ENCODE measurements at places on chromosomes 3 and 15.
A peak's percentile ranks its signal among the peaks of the same experiment; 100 is the strongest.

DNA sequence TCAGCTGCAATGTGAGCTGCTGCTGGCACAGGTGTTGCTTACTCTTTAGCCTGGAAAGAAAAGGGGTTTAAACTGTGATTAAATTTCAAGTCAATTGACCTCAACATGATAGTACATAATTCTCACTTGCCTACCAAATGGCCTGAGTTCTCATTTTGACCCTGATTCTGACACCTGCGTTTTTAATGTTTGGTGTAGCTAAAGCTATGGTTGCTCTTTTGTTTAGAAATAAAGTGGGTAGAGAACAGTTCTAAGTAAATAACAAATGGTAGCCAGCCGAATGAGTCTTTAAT lies 100.8 kb upstream of the SOX2 start:
- no peak for DNase-seq

GRCh38 chr3:72426618-72427397 lies 421.4 kb downstream of the SHQ1 start:
- DNase-seq, result no peak

DNA sequence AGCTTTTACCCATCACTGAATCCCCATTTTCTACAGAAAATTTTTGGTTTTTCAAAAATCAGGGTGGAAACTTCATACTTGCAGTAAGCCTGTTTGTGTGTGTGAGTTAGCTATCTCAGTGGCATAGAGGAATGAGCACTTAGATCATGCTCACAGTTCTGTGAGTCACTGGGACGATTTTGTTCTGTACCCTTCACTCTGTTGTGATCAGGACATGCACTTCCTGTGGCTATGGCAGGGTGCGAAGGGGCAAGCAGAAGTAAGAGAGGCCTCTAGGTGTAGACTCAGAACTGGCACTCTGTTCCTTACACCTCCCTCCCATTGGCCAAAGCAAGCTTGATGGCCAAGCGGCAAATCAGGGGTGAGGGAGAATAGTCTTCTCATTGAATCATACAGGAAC lies 11.6 kb downstream of the NIPA2 start:
- DNase-seq, result no peak

GRCh38 chr3:164465172-164465571 lies 613.1 kb downstream of the SI start:
- no peak for DNase-seq

DNA sequence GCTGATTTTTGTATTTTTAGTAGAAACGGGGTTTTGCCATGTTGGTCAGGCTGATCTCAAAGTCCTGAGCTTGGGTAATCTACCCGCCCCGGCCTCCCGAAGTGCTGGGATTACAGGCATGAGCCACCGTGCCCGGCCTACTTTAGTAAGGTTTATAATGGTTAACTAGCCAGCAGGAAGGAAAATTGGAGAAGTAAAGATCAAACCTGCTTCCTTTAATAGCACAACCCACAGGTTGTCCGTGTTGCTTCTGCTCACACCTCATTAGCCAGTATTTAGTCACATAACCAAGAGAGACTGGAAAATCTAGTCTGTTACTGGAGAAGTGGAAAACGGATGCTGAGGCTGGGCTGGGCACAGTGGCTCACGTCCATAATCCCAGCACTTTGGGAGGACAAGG lies 51.9 kb upstream of the TBL1XR1 start:
- no peak for DNase-seq

DNA sequence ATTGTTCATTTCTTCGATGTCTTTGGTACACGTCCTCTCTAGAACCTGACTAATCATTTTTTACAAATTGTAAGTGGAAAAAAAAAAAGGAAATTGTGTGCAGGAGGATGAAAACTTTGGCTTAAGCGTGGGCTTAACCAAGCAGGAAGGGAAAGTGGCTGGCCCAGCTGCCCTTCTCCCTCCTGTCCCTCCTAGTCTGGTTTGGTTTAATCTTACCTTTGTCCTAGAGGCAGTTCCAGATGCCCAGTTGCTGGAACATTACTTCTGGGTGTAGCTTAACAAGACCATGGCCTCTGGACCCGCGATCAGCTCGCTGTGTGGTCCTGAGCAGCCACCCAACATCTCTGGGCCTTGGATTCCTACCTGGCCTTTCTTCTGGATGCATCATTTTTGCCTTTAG lies 15.4 kb downstream of the PAQR5 start:
- no peak for DNase-seq

DNA sequence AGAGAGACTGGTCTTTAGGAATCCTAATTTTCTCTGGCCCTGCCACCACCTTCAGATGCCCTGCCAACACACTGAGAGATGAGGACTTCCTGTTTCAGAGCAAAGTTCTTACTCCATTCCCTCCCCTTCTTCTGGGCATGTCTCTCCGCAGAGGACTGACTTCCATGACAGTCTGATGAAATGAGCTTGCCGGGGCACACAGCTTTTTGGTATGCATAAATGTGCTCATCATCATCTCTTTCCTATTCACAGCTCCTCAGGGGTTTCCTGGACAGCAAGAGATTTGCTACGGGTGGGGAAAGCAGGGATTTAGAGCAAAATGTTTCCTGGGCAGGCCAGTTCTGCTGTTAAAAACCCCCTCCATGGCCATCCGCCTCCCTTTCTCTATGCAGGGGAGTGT lies 27.6 kb upstream of the SEMA6D start:
- DNase-seq, result no peak

DNA sequence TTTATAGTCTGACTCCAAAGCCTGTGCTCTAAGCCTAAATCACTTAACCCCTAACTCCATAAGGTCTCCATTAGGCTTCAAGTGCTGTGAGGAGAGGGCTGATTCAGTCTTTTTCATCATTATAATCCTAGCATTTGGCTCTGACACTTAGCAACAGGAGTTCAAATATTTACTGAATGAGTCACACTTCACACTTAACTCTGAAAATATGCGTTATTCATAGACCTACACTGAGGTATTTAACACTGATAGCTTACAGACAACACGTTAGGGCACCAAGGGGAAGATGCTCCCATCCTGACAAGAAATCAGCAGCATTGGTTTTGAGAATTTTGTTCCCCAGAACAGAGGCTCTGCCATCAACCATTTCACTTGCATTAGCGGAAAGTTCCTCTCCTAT lies 53.5 kb downstream of the MSL2 start:
- peak; percentile 54 for DNase-seq

DNA sequence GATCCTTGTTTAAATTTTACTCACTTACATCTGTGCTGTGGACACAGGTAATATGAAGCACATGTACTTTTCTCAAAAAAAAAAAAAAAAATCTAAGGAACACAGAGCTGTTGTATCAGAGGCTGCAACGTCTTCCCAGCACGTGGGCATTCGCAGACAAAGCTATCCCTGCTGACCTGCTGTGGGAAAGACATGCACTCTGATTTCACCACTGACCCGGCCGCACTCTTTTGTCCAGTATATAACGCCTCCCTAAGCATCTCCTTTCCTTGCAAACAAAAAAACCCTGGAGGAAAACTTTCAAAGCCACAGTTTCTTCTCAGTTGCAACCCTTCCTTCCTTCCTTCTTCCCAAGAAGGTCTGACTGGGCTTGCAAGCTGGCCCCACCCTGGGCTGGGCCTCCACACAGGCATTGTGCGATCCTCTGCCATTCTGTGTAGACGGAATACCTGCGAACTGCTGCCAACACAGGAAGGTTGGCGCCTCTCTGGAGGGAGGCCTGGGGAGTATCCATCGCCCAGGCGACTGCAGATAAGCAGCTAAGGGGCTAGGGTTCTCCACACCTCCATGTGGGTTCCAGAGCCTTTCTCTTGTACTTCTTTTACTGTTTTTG lies 50.8 kb downstream of the SLC12A8 start:
- DNase-seq, result no peak

DNA sequence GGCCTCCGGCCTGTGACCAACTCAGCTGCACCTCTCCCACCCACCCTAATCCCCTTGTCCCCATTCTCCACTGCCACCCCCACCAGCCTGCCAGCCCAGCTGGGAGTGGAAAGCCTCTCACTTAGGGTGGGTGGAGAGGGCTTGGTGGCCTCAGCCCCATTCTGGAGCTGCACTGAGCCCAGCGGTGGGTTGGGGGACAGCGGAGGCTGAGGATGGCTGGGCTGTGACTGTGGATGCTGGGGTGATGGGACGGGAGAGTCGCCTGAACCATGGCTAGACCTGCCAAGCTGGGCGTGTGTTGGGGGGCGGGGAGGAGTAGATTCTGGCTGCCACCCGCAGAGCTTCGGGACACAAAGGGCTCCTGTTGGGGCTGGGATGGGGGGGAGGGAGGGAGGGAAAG lies 1.8 kb downstream of the CLCN2 start:
- no peak for DNase-seq

DNA sequence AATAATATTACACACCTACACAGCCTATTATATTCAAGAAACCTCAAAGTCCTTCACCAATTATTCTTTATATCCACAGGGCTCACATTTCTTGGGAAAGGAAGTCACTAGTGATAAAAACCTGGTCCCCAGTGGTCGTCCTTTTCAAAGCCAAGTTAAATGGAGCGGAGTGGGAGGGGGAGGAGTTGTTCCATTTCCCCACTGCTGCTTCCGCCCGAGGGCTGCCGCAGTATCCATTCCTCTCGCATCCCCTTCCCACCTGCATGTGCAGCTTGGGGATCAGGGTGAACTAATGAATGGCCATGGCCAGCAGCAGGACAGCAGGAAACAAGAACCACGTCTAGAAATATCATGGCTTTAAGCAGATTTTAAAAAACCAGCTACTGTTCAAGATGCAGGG lies 76.4 kb upstream of the SEMA6D start:
- no peak for DNase-seq

DNA sequence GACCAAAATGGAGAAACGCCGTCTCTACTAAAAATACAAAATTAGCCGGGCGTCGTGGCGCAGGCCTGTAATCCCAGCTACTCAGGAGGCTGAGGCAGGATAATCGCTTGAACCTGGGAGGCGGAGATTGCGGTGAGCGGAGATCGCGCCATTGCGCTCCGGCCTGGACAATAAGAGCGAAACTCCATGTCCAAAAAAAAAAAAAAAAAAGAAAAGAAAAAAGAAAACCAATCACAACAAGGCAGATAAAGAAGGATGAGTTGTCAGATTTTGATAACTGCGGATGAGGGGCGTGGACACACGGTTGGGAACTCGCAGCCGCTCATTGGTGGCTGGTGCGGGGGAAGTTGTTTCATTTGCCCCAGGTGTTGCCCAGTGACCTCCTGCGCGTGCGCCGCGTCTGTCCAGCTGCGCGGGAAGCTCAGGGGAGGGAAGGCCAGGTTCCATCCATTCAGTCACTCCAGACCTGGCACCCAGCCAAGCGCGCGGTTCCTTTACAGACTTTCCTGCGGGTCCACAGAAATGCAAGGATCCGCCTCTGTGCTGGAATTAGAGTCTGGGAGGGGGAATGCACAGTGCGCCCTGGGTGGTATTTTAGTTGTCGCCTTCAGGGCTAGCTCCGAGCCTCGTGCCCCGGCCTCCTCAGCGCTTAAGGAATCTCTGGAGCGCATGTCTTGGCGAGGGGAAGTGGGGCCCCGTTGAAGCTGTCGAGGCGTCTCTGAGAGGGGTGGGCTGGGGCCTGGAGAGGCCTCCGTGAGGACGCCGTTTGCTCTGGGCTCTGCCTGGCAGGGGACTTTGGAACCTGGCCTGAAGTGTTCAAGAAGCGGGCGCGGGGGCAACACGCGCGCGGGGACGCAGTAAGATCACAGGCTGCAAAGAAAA lies 708 bp upstream of the GCHFR start:
- DNase-seq, result peak; percentile 68

DNA sequence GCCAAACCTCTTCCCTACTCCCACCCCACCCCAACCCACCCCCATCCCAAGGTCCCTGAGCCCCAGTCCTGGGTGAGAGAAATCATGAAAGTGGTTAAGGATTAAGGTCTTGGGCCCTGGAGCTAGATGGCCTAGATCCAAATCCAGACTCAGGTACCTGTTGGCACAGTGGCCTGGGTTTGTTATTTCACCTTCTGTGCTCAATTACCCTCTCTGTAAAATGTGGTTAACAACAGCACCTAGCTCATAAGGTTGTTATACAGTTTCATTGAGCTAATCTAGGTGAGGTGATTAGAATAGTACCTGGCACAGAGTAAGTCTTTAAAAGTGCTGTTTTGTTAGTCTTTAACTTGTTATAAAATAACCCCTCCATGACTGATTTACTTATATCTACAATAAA lies 6.4 kb upstream of the SNUPN start:
- no peak for DNase-seq

DNA sequence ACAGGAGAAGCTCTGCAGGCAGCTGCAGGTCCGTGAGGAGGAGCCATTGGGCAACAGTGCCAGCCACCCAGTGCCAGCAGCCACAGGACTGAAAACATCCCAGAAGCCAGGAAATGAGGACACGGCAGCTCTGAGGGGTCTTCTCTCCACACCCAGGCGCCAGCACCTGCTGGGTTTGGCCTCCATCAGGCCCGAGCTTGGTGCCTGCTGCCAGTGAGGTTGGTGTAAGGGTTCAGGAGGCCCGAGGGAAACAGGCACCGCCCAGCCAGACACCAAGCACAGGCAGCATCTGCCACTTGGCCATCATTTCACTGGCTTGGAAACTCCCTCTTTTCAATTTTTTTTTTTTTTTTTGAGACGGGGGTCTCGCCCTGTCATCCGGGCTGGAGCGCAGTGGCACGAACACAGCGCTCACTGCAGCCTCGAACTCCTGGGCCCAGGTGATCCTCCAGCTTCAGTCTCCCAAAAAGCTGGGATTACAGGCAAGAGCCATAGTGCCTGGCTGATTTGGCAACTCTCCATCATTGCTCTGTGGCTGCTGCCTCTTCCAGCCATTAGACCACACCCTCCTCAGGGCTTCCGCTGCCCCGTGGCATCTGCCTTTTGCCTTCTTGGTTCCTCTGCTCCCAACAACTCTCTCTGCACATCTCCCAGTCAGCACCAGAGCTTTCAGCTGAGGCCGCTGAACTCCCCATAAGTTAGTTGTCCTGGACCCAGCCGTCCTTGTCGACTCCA lies 1.5 kb upstream of the ITIH3 start:
- no peak for DNase-seq

- no peak for DNase-seq
Observed at GRCh38 chr3:170962411-170962810, 54.0 kb upstream of the EIF5A2 start.

DNA sequence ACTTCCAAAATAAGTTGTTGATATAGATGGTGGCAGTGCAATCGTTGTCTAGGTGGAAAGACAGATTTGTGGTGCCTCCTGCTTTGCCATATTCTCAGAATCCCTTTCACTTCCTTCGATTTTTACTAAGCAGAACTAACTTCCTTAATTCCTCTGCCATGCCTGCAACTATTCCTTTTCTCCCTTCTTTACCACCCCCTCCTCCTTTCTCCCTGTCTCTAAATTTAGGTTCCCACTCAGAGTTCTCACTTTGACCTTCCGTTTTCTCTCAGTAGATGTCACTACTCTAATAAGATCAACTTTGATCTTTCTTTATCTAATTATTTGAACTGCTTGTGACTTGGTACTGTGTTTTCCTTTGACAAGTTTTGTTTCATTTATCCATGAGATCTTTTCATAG lies 351.2 kb downstream of the LPP start:
- no peak for DNase-seq

DNA sequence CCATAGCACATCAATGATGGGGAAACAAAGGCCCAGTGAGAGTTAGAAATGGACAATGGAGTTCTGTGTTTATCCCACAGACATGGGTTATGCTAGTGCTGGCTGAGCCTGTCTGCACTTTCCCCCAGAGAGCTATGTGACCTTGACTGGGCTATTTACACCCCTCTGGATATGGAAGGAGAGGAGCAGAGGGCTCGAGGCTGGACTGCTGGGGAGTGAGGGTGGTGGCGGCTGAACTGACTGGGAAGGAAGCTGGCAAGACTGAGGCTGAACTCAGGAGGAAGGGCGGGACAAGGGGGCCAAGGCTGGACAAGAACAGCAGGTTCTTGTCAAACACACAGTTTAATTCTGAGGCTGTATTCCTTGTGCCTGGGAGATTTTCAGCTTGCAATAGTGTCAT lies 10.8 kb upstream of the INSYN1 start:
- DNase-seq, result no peak

- no peak for DNase-seq
Observed at GRCh38 chr3:16073203-16073602, 101.3 kb upstream of the GALNT15 start.

All from DMS153 (cell line).